ENCODE measurements at places on chromosomes 5 and 9.
A peak's percentile ranks its signal among the peaks of the same experiment; 100 is the strongest.

DNA sequence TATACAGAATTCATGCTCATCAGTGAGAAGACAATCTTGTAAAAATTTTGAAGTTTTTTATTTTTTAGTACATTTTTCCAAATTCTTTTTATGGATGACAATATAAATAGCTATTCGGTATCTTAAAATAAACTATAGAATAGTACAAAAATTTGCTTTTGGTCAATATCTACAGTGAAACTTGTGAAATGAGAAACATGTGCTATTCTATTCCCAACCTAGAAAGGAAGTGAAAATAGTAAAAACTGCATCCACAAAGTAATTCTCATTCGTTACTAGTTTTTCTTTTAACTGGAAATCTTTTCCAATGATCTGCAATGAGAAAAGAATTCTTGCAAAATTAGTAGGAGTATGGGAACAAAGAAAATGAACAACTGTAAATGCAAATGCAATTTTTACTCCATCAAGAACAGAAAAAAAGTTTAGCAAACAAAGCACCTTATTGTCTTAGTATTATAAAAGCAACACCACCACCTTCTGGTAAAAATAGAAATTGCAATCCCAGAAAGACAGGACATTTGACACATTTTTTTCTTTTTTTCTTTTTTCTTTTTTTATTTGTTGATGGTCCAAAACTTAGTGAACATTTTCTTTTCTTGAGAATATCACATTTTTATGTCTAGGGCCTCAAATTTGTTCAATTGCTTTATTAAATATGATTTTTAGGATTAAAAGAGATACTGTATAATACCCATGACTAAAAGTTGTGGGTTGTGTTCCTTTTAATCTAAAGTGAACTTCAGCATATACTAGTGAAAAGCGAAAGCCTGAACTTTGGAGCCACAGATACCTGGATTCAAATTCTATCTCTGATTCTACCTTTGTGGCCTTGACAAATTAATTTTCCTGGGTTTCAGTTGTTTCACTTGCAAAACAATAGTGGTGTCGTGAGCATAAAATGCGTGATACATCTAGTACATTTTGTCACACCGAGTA lies 72.3 kb downstream of the SLCO4C1 start:
- DNase-seq, result no peak

DNA sequence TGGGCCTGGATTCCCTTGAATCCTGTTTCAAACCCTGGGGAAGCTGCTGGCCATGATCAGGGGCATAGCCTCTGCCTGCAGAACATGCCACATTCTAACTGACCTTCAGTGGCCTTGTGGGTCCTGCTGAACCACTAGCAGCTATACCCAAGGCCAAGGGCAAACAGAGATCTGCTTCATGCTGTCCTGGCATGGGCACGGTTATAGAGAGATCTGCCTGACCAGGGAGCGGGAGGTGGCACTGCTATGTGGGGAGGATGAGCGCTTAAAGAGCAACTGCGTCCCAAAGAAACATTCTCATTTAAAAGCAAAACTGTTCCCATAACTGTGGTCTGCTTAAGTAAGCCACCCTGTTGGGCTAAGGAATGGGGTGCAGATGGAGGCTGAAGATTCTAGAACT lies 36.5 kb upstream of the SYNPO start:
- DNase-seq, result no peak

DNA sequence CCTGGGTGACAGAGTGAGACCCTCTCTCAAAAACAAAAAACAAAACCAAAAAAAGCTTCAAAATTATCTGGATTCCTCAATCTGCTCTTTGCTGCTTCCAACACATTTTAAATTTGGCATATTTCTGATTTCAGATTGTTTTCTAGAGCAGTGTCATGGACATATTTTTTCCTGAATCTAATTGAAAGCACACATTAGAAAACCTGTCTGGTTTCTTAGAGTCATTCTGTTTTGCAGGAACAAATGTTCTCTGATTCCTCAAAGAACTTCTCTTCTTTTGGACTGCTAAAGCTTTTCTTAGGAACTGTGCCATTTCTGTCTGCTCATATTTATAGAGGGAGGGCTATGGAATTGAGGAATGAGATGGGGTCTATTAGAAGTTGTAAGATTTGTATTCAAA lies 81.6 kb downstream of the RAI14 start:
- DNase-seq, result no peak

DNA sequence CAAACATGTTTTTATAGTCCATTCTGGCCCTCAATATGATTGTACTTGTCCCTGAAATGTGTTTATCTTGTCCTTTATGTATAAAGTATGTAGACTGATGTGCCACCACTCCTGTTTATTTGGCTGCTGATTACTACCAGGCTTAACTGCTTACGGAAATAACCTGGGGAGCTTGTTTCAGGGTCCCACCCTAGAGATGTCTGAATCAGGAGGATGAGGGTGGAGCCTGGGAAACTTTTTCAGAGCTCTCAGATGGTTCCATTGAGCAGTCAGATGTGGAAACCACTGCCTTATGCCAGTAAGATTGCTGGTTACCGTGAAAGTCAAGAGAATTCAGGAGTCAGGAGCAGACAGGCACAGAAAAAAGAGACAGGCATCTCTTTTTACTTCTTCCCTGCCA lies 19.2 kb downstream of the SLC23A1 start:
- DNase-seq, result no peak

GRCh38 chr5:78016863-78017529 lies 240.9 kb upstream of the TBCA start:
- no peak for DNase-seq

DNA sequence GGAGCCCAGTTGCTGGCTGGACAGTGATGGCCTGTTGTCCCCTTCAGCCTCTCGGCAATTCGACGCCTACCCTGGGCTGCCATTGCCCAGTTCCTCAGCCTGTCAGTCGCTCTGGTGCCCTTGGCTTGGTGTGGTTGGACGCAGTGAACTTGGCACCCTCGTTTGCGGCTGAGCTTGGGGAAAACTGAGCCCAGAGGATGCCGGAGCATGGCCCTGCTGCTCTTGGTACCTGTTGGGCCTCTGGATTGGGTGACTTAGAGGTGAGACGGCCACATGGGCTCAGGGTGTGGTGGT lies 16.5 kb downstream of the WNK2 start:
- no peak for DNase-seq

GRCh38 chr9:128389395-128390149 lies 18.4 kb downstream of the URM1 start:
- no peak for DNase-seq

DNA sequence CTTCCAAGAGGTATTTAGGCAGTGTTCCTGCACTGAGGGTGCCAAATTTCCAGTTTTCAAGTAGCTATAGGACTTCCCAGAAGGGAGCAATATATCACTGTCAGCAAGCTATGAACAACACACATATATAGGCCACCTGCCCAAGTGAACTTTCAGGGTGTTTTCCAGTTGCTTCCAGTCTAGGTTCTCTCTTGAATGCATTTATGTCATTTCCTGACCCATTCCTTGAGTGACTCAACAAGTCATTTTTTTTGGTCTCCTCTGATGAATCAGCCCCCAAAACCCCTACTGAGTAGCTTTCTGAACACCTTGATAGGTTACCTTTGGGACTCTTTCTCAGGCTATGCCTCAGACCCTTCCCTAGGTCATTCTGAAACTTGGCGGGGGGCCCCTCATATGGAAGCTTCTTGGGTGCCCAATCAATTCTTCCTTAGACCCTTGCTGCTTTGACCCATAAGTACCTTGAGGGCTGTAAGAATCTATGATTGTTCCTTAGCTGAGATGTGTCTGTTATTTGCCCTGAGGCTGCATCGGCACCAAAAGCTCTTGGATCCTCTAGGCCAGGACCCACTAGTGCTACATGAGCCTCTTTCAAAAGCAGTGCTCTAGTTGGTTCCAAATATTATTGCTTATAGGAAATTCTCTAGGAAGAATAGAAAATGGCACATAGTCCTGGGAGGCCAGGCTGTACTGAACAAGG lies 12.4 kb downstream of the DNAJB5 start:
- DNase-seq, result no peak

- no peak for DNase-seq
Observed at GRCh38 chr5:14802541-14802940, 69.0 kb downstream of the ANKH start.

- no peak for DNase-seq
Observed at GRCh38 chr5:105168806-105169205, 1606.2 kb upstream of the NUDT12 start.

- no peak for DNase-seq
Observed at GRCh38 chr5:80296121-80296520, 23.7 kb upstream of the SPZ1 start.

GRCh38 chr9:91158286-91158685 lies 203.4 kb downstream of the AUH start:
- DNase-seq, result no peak

DNA sequence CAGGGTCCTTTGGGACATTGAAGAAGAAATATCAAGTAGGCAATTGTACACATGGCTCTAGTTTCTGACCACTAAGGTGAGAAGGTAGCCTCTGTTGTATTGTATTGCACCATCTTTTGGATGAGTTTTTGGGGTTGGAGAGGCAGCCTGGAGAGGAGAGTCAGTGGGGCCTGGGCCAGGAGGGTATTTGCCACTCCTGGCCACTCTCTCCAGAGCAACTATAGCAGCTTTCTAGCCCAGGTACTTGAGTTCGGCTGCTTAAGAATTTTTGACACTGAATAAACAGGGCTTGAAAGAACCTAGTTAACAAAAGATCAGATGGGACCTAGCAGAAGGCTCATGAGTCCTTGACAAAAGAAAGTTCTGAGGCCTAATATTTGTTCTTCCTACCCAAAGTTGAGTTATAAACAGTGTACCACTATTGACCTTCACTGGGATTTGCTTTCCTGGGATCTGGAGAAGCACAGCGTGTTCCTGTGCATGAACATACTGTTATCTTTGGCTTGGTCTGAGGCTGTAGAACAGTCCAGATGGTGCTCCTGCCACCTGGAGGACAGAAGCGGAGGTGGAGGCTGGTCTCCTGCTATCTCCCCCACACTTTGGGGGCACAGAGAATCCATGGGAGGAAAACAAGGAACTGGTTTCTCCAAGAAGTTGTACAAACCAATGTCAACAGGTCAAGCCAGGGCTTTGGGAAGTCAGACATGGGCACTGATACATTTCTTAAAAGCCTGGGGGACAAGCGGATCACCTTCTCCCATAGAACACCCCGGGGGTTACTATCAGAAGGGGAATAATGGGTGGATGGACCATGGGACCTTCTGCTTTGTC lies 110.4 kb upstream of the LIFR start:
- DNase-seq, result no peak

DNA sequence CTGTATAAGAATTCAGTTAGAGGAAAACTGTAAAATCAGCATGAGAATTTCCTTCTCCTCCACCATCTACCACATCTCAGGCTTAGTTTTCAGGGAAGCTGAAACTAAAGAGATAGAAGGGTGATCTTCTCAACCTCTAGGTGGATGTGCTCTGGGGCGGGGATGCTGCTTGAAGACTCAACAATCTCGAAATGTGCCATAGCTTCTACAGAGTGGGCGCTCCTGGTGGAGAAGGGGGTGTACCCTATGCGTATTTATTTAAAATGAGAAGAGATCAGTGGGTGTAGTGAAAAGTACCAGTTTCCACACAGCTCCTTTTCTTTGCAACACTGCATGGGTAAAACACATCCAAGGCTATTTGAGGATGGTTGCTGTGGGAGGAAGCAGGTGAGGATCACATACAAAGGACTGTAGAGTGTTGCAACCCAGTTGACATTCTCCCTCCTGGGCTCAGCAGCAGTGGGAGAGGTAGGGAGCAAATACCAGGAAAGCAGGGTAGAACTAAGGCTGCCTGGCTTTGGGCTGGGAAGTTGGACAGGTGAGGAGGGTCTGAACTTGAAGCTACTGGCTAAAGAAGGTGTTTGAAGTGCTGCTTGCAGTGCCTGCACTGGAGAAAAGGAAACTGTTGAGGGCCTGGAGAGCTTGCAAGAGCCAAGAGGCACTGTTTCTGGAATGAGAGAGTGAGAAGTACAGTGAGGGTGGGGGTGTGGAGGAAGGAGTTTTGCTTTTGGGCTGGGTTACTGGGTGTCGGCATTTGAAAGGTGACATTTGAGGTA lies 73.1 kb downstream of the MAST4 start:
- no peak for DNase-seq

GRCh38 chr9:22457448-22457847 lies 10.8 kb downstream of the DMRTA1 start:
- no peak for DNase-seq

- no peak for DNase-seq
Observed at GRCh38 chr5:86864051-86864450, 246.3 kb downstream of the COX7C start.

DNA sequence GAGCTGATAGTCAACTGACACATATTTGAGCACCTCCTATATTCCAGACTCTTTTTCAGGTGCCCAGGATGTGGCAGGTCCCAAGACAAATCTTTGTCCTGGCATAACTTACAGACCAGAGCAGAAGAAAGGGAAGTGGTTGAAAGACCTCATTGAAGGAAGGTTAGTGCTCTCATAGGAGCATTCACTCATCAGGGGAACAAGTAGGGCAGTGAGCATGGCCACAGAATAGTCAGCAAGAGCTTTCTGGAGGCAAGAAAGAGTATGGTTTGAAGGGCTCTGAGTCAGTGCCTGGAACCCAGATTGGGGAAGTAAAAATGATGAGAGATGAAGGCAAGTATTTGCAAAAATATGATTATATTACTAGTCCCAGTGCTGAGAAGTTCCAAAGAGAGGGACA lies 25.0 kb upstream of the ERMP1 start:
- no peak for DNase-seq

- DNase-seq, result peak; percentile 84
Observed at GRCh38 chr5:142356716-142357468, 32.1 kb upstream of the SPRY4 start.

DNA sequence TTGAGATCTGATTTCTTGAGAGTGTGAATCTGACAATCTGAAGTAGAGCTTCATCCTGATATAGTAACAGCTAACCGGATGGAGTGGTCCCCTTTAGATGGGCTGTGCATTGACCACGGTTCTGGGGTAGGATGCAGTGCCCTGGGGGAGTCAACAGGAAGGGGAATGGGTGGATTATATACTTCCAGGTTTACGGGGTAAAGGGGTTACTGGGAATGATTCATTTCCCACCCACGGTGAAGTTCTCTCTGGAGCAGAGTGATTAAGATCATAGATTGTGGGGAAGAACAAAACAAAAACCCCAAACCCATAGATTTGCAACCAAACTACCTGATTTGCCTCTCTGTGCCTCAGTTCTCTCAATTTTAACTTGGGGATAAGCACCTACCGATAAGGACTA lies 1.5 kb upstream of the B4GALT7 start:
- no peak for DNase-seq

DNA sequence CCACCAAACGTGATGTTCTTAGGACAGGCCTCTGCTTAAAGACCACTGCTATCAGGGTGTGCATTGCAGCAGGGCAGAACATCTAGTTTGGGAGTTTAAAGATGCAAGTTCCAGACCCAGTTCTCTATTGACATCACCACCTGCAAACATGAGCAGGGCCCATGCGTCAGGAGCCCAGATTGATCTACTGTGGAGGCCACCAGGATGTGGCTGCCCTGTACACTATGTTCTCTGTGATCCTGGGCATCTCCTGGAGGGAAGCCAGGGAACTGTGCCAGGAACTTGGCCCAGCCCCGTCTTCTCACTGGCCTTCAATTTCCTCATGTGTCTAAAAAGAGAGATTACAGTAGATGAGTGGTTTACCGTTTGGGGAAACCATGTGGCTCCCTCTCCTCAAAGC lies 87.1 kb downstream of the PDE6A start:
- DNase-seq, result no peak

Data from GM12891 (cell line).